ENCODE measurements at places on chromosomes 2 and 18. TPM values are rescaled to one million over a fixed set of nuclear protein-coding genes. Genes with fewer than 3 reads are reported as not detected.

DNA sequence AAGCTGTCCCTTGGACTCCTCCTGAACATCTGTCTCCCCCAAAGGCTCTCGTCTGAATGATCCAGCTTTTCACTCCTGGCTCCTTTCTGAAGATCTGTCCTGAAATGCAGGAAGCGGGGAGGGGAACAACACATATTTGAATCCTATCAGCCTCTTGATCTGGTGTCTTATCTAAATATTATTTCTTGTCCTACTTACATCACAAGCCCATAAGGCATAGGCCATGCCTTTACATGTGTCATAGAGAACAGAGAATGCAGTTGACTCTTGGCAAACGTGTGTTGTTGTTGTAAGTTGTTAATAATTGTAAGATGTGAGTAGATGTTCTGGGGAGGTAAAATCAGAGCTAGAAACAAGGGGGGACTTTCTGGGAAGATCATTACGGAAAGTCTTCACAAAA, 57.4 kb downstream of the GATA6 start:
- peak; percentile 36 for DNase-seq

GRCh38 chr2:49003201-49003600, 151.1 kb downstream of the FSHR start:
- peak; percentile 36 for DNase-seq

DNA sequence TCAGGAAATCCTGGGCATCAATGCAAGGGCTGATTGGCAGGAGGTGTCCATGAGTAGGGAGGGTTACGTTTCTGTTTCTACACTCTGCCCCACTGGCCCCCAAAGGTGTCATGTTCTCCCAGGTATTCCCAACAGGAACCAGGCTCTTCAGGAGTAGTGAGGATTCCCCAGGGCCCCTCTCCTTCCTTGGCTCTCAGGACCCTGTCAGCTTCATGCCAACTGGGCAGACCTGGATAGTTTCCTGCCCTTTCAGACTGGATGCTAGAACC, 480.6 kb upstream of the HS6ST1 start:
- no peak for DNase-seq

DNA sequence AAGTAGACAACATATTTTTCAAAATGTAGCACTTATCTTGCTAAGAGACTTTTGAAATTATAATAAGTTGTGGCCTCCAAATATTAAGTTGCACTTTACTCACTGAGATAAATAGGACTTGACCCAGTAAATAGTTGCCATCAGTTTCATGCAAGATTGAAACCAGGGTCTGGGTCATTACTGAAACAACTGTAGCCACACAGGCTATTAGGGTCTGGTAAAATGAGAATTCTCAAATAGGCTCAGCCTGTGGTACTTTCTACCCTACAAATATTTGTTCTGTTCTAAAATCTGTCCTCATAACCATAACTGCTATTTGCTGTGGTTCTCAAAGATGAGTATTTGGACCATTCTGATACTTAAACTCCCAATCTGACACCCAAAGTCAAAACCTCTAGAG, 115.4 kb upstream of the STK17B start:
- DNase-seq: no peak

DNA sequence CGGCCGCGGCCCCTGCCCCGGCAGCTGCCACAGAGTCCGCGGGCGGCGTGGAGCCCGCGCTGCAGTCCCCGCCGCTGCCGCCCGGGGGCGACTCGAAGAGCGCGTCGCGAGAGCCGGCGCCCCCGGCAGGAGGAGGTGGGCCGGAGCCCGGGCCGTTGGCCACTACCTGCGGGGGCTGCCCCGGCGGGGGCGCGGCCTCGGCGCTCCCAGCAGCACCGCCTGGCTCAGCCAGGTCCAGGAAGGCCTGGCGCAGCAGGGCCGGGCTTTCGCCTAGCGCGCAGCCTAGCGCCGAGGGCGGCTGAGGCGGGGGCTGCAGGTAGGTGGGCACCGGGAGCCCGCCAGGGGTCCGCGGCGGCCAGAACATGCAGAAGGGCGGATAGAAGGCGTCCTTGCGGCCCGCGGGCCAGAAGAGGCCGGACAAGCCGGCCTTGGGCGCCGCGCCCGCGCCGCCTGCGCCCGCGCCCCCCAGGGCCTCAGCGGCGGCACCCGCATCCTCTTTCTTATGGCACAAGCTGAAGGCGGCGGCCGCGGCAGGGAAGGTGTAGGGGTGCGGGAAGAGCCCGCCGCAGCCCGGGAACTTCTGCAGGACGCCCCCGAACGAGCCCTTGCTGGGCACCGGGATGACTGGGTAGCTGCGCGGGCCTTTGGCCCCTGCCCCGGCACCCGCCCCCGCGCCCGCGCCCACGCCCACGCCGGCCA, 3.9 kb downstream of the SKOR2 start:
- no peak for DNase-seq

DNA sequence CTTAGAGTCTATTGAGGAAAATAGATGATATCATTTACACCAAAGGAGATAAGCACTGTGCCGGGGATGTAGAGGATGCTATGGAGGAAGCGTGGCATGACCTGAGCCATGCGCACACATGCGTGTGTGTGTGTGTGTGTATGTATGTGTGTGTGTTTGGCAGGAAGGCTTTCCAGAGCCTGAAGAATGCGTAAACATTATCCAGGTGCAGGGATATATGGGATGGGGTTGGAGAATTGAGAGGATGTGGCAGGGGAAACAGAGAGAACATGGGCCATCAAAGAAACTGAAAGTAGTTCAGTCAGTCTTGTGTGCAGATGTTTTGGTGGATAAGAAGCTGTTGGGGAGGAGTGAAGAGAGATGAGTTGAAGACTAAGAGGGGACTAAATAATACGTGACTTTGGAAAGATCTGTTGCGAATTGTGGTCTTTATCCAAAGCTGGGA, 9.3 kb upstream of the STAT1 start:
- no peak for DNase-seq

DNA sequence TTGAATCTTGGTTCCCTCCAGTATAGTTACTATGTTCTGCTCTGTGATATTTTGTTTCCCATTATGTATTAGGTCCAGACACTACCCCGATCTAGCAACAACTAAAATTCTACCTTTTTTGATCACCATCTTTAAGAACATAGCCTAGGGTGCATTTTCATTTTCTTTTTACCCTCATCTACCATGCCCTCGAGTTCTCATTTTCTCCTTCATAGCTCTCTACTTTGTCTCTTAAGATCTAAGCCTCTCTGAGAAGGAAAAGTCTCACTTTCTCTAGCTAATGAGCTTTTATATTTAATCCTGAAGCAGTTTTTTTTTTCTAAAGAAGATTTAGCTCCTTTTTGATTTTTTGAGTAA, 1089.4 kb upstream of the SLC39A10 start:
- DNase-seq: no peak

DNA sequence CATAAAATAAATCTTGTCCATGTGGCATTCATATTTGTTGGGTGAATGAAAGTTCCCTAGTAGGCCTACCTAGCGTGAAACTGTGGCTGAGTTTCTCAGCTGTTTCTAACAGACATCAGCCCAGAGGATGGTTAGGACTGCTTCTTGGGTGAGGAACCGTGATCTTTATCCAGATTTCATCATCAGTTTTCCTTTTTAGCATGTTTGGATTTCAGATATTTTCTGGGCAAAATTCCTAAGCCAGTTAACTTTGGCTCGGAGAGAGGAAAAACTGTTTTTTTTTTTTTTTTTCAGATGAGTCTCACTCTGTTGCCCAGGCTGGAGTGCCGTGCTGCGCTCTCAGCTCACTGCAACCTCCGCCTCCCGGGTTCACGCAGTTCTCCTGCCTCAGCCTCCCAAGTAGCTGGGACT, 53.5 kb downstream of the DGKD start:
- DNase-seq: peak; percentile 92

DNA sequence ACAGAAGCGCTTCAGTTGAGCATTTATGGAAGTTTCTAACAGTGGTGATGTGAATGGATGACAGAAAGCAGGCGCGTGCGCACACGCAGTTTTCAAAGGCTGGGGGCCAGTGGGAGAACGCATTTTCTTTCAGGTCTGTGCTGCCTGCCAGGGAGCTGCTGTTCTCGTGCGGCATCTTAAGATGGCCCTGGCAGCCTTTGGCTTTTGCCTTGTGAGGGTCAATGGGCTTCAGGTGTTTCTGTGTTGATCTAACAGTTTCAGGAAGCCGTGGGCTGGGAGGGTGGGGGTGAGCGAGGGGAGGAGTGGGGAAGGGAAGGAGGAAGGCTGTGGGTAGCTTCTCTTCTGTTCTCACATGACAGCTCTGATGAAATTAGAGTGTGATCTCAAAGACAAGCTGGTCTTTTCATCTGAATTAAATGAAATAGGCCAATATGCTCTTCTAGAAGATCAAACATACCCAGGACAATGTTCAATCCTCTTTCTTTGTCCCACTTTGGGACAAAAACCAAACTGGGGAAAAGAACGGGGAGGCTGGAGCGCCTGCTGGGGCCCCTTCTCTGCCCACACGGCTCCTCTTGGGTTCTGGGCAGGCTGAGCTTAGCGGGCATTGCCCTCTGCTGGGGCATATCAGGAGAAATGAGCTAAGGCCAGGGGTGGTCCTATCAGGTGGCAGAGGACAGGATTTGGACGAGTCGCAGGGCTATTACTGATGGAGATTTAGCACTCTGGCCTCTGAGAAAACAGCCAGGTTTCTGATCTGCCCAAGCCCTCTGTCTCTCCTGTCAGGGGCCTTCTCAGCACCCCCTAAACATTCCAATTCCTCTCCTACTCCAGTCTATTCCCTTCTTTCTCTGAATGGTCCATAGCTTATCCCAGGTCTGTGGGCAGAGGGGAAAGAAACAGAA, 126.2 kb upstream of the LGALSL start:
- peak; percentile 39 for DNase-seq

Gene IKZF2
- 8.2 TPM for total RNA-seq

Gene MFSD2B
- 0.17 TPM for total RNA-seq

Gene EFR3B
- 0.51 TPM for total RNA-seq

Measured in fibroblast of lung (primary cell).